CD8-positive, alpha-beta memory T cell (primary cell): ENCODE measurements at places on chromosomes 5 and 9.
A peak's percentile ranks its signal among the peaks of the same experiment; 100 is the strongest.

DNA sequence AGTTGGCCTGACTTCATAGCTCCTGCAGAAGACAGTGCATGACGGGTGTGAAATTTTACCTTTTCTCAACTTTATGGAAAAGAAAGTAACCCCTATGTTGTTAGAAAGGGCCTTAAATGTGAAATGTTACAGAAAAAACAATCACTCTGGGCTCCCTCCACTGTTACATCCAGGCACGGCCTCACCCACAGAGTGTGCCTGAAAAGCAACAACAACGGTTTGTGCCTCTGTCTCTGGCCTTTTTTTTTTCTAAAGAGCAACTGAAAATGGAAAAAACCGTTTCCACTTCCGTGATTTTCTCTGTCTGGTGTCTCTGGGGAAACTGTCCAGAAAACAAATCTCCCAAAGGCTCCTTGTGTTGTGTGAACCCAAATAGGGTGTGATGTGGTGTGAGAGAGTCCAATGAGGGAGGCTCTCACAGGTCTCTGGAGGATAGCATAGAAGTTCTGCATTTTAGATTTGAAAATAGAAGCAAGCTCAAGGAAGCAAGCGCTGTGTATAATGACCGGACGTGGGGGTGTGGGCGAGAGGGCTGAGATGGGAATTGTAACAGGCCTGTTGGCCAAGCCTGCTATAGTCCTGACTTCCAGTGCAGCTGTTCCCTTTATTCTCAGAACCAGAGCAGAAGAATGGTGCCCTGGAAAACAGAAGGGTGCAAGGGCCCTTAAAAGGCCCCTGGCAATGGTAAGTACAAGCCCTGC lies 221.8 kb upstream of the TUT7 start:
- DNase-seq, result no peak
- no peaks in the 10 kb centered on the region for H3K4me1 ChIP-seq
- no peak overlapping the region for H3K27ac ChIP-seq

GRCh38 chr9:137900584-137901310 lies 23.2 kb downstream of the CACNA1B start:
- DNase-seq, result no peak
- H3K27ac ChIP-seq, result no peak overlapping the region
- H3K36me3 ChIP-seq, result no peaks in the 10 kb centered on the region
- no peak overlapping the region for H3K4me3 ChIP-seq
- H3K27me3 ChIP-seq, result no peaks in the 10 kb centered on the region
- no peaks in the 10 kb centered on the region for H3K4me1 ChIP-seq

GRCh38 chr9:68704814-68705530 lies at the start of gene PIP5K1B:
Gene PIP5K1B, plus strand, starts transcription at chr9:68705240. Its CDS starts 117,375 bp downstream, at chr9:68822615.
- H3K4me1 ChIP-seq, result no peaks in the 10 kb centered on the region
- DNase-seq, result peak; percentile 5
- H3K27me3 ChIP-seq, result peaks cover 20% of the 10 kb centered on the region
- H3K27ac ChIP-seq, result peak within 1 kb of the TSS; percentile 63
- H3K36me3 ChIP-seq, result no peaks in the 10 kb centered on the region
- peak within 1 kb of the TSS; percentile 16 for H3K4me3 ChIP-seq

GRCh38 chr5:64487283-64487682 lies 18.5 kb upstream of the RGS7BP start:
- no peak for DNase-seq
- H3K4me1 ChIP-seq, result no peaks in the 10 kb centered on the region
- no peaks in the 10 kb centered on the region for H3K27me3 ChIP-seq
- no peak overlapping the region for H3K27ac ChIP-seq

DNA sequence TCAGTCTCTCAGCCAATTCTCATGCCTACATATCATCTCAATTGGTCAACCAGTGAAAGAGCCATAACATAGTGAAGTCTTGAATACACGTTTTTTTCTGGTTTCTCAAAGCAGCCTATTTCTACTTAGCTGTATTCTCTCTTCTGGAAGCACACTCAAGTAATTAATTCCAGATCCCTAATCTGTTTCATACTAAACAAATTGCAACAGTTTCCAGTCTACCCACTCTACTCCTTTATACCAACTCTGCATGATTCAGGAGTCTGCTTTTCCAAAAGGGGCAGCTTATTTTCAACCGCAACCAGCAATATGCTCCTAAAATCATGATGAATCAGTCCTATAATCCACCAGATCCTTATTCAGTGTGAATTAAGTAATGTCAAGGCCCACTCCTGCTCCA lies 211.7 kb downstream of the TLE1 start:
- H3K4me1 ChIP-seq, result no peaks in the 10 kb centered on the region
- no peak overlapping the region for H3K4me3 ChIP-seq
- no peaks in the 10 kb centered on the region for H3K36me3 ChIP-seq
- no peak for DNase-seq
- H3K27ac ChIP-seq, result no peak overlapping the region
- H3K27me3 ChIP-seq, result no peaks in the 10 kb centered on the region

DNA sequence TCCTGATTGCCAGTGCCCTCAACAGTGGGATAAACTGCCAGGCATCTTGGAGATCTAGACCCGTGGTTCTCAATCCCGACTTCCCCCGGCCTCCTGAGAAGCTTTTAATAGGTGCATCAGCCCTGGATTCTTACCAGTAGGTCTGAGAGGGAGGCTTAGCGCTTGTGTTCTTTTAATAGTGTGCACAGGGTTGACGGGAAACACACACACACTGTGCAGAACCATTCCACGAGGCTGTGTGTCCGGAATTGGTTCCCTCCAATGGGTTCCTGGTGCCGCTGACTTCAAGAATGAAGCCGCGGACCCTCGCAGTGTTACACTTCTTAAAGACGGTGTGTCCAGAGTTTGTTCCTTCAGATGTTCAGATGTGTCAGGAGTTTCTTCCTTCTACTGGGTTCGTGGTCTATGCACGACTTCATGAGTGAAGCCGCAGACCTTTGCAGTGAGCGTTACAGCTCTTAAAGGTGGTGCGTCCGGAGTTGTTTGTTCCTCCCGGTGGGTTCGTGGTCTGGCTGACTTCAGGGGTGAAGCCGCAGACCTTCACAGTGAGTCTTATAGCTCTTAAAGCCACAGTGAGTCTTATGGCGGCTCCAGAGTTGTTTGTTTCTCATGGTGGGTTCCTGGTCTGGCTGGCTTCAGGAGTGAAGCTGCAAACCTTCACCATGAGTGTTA lies 46.6 kb upstream of the PRSS3 start:
- DNase-seq, result peak; percentile 32
- peaks cover 7% of the 10 kb centered on the region for H3K4me1 ChIP-seq
- peak overlapping the region; percentile 34 for H3K4me3 ChIP-seq
- peaks cover 12% of the 10 kb centered on the region for H3K27me3 ChIP-seq

GRCh38 chr9:135152614-135153334 lies 65.3 kb downstream of the OLFM1 start:
- H3K27ac ChIP-seq, result no peak overlapping the region
- no peaks in the 10 kb centered on the region for H3K36me3 ChIP-seq
- no peaks in the 10 kb centered on the region for H3K27me3 ChIP-seq
- DNase-seq, result no peak

- H3K27me3 ChIP-seq, result no peaks in the 10 kb centered on the region
- H3K36me3 ChIP-seq, result no peaks in the 10 kb centered on the region
- DNase-seq, result no peak
- no peaks in the 10 kb centered on the region for H3K4me1 ChIP-seq
These were observed 27.8 kb upstream of the PTPDC1 start for GRCh38 chr9:94056442-94056974.

GRCh38 chr9:96441798-96442445 lies 8.0 kb upstream of the HABP4 start:
- H3K4me3 ChIP-seq, result no peak overlapping the region
- DNase-seq, result no peak
- H3K4me1 ChIP-seq, result no peaks in the 10 kb centered on the region
- no peaks in the 10 kb centered on the region for H3K36me3 ChIP-seq
- no peaks in the 10 kb centered on the region for H3K27me3 ChIP-seq

GRCh38 chr9:79403495-79403894 lies 168.3 kb upstream of the TLE4 start:
- no peak for DNase-seq
- no peaks in the 10 kb centered on the region for H3K36me3 ChIP-seq
- no peak overlapping the region for H3K27ac ChIP-seq

DNA sequence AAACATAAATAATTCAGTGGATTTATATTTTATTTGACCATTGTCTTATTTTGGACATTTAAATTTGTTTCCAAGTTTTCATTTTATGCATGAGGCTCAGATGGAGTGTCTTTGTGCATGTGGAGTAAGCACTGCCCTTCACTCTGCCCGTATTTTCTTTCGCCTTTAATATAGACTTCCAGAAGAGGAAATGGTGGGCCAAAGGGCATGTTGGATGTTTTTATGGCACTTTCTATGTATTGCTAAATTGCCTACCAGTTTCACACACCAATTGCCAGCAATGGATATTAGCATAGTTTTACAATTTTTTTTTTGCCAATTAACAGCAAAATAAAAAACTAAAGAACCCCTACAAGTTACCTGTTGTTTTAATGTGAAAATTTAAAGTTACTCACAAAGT lies 38.4 kb downstream of the ZSWIM6 start:
- no peaks in the 10 kb centered on the region for H3K4me1 ChIP-seq
- DNase-seq, result no peak
- H3K36me3 ChIP-seq, result no peaks in the 10 kb centered on the region
- H3K27me3 ChIP-seq, result no peaks in the 10 kb centered on the region

DNA sequence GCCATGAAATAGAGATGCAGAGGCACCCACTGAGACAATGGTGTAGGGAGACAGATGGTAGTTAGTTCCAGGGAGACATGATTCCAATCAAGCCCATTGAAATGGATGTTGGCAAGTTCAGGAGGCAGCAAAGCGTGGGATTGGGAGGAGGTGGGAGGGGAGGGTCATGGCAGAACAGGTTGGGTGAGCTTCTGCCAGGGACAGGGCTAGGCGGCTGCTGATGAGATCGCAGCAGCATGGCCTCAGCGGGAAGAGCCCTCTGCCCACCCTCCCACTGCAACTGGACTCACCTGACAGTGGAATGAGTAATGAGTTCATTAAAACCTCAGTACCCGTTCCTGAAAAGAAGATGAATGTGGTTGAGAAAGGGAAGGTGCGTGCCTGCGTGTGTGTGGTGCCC lies 418.2 kb downstream of the CDK5RAP2 start:
- H3K27me3 ChIP-seq, result no peaks in the 10 kb centered on the region
- H3K4me1 ChIP-seq, result no peaks in the 10 kb centered on the region
- no peaks in the 10 kb centered on the region for H3K36me3 ChIP-seq
- H3K4me3 ChIP-seq, result no peak overlapping the region
- DNase-seq, result no peak
- H3K27ac ChIP-seq, result no peak overlapping the region

GRCh38 chr9:122403381-122404000 lies 32.7 kb downstream of the PTGS1 start:
- no peaks in the 10 kb centered on the region for H3K36me3 ChIP-seq
- no peak for DNase-seq
- H3K27me3 ChIP-seq, result no peaks in the 10 kb centered on the region
- no peak overlapping the region for H3K27ac ChIP-seq
- no peaks in the 10 kb centered on the region for H3K4me1 ChIP-seq
- H3K4me3 ChIP-seq, result no peak overlapping the region

DNA sequence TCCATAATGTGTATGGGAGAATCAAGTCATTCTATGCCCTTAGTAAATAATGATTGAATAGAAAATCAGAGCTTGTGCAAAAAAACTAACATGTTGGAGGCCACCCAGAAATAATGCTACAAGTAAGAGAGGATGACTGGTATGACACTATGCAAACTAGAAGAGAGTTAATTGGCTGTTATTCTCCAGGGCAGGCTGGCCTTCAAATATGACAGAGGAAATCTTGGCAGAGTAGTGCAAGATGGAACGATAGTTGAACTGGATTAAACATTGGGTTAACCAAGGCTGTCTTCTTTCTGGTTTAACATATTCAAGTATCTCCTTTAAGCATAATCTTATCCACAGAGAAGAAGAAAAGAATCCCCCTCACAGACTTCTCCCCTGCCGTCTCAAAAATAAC lies 196.1 kb downstream of the MPDZ start:
- no peak overlapping the region for H3K27ac ChIP-seq
- no peaks in the 10 kb centered on the region for H3K4me1 ChIP-seq
- no peak overlapping the region for H3K4me3 ChIP-seq

DNA sequence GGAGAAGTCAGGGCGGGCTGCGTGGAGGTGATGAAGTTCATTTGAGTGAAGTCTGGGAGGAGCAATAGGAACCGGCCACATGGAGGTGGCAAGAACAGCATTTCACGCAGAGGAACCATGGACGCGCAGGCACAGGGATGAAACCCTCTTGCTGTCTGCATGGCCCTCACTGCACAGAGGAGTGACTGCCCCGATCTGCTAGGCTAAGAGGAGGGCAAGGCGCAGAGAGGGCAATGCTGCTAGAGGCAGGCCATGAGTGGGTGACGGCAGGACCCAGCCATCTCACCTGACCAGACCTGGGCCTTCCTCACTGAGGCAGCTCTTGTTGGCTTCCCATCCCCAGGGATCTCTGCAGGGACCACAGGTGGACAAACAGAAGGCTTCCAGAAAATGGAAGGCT lies 90.3 kb downstream of the BARX1 start:
- no peaks in the 10 kb centered on the region for H3K27me3 ChIP-seq
- H3K36me3 ChIP-seq, result no peaks in the 10 kb centered on the region
- no peaks in the 10 kb centered on the region for H3K4me1 ChIP-seq
- DNase-seq, result no peak
- H3K4me3 ChIP-seq, result no peak overlapping the region
- H3K27ac ChIP-seq, result no peak overlapping the region

- no peaks in the 10 kb centered on the region for H3K4me1 ChIP-seq
- DNase-seq, result no peak
- H3K36me3 ChIP-seq, result no peaks in the 10 kb centered on the region
- H3K27me3 ChIP-seq, result no peaks in the 10 kb centered on the region
- no peak overlapping the region for H3K27ac ChIP-seq
These were observed 146.6 kb downstream of the SEC61B start for GRCh38 chr9:99368341-99369326.

DNA sequence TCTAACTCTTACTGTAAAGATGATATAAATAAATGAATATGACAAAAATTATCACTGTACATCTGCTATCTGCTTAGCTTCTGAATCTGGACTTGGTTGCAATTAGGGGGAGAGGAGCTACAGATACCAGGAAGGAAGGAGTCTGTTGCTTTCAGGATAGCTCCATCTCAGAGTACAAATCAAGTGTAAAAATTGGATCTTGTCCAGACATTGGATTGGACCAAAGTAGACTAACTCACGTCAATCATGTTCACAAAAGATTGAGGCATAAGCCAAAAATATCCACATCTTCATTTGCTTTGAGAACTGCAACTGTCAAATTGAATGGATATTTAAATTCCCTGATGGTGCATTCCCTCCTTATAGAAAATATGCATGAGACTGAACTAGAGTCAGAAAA lies 8.8 kb upstream of the OR1Q1 start:
- H3K4me3 ChIP-seq, result no peak overlapping the region
- DNase-seq, result no peak
- no peaks in the 10 kb centered on the region for H3K4me1 ChIP-seq
- peaks cover 2% of the 10 kb centered on the region for H3K27me3 ChIP-seq
- no peaks in the 10 kb centered on the region for H3K36me3 ChIP-seq

GRCh38 chr5:161562446-161562845 lies 15.9 kb upstream of the GABRB2 start:
- no peak for DNase-seq
- H3K27me3 ChIP-seq, result no peaks in the 10 kb centered on the region
- no peak overlapping the region for H3K4me3 ChIP-seq
- H3K4me1 ChIP-seq, result no peaks in the 10 kb centered on the region

- peaks cover 25% of the 10 kb centered on the region for H3K4me1 ChIP-seq
- DNase-seq, result no peak
- no peaks in the 10 kb centered on the region for H3K27me3 ChIP-seq
- H3K36me3 ChIP-seq, result no peaks in the 10 kb centered on the region
- peak overlapping the region; percentile 81 for H3K27ac ChIP-seq
- peak overlapping the region; percentile 78 for H3K4me3 ChIP-seq
These were observed 8.7 kb upstream of the GRIN1 start for GRCh38 chr9:137130176-137130755.
